ENCODE measurements at places on chromosomes 6 and 20.

DNA sequence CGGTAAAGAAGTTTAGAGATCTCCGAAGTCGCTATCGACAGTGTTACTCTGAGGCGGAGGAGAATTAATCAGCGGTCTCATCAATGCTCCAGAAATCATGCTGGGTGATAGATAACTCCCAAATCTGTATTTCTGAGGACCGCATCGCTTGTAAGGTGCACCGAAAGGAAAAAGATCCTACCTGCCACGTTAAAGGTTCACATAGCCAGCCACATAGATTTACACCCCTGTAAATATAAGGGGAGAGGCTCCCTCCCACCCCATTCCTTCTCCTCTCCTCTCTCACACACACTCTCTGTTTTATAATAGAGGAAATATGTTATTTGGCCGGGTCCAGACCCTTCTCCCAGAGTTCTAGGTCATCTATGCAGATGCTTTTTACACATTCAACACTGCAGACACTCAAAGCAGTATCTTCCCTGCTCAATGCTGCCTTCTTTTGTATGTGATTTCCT lies 620 bp upstream of the DEK start:
- H3K4me1 ChIP-seq = peaks cover 12% of the 10 kb centered on the region
- peak overlapping the region; percentile 93 for H3K27ac ChIP-seq
- DNase-seq = no peak

GRCh38 chr6:81668615-81669047 lies 83.8 kb downstream of the TENT5A start:
- H3K27ac ChIP-seq = no peak overlapping the region
- H3K36me3 ChIP-seq = no peaks in the 10 kb centered on the region
- no peaks in the 10 kb centered on the region for H3K4me1 ChIP-seq
- H3K27me3 ChIP-seq = no peaks in the 10 kb centered on the region

DNA sequence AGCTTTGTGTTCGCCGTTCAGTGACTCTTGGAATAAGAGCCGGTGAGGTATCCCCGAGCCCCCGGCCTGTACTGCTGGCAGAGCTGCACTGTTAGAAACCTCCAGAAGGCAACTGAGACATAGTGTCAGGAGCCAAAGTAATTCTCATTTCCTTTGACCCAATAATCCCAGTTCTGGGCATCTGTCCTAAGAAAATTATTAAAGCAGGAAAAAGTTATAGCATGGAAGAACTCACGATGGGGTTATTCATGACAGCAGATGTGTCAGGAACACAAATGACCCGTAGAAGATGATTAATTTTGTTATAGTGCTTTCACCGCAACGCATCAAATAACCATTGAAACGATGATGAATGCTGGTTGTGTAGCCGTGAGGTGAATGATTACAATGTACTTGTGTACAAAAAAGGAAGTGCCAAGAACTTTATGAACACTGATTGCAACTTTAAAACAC lies 20.3 kb downstream of the CYP21A2 start:
- no peaks in the 10 kb centered on the region for H3K4me1 ChIP-seq
- H3K4me3 ChIP-seq = peak overlapping the region; percentile 7
- DNase-seq = no peak
- H3K27me3 ChIP-seq = no peaks in the 10 kb centered on the region
- peak overlapping the region; percentile 57 for H3K27ac ChIP-seq

DNA sequence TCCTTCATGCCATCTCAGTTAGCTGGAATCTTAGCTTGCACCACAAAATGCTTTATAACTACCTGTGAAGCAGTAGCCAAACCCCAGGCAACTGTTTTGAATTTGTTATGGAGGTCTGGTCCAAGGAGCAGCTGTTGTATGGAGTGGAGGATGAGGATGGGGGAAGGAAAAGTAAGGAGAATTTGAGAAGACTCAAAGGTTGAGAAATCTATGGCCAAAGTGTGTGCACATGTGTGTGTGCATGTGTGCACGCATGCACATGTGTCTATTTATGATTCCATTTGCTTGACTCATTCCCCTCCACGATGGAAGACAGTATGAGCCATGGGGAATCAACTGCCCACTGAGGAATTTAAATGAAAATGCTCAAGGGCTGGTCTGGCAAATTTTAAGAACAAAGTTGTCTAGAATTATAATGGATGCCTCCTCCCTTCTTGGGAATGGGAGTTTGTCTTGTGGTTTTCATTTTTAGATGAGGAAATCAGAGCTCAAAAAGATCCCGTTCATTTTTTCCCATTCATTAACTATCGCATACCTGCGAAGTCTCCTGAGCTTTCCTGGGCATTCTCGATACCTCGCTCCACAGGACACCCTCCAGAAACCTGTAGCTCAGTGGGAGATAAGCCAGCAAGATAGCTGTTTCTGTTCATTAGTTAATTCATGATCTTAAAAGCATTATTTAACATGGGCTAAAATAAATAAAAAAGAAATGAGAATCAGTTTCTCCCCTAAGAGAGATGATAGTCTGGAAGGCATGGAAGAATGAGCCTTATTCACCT lies 152.3 kb upstream of the NEDD9 start:
- peaks cover 9% of the 10 kb centered on the region for H3K4me1 ChIP-seq
- no peaks in the 10 kb centered on the region for H3K36me3 ChIP-seq
- DNase-seq = no peak
- peak overlapping the region; percentile 45 for H3K27ac ChIP-seq
- no peaks in the 10 kb centered on the region for H3K27me3 ChIP-seq
- H3K4me3 ChIP-seq = no peak overlapping the region

DNA sequence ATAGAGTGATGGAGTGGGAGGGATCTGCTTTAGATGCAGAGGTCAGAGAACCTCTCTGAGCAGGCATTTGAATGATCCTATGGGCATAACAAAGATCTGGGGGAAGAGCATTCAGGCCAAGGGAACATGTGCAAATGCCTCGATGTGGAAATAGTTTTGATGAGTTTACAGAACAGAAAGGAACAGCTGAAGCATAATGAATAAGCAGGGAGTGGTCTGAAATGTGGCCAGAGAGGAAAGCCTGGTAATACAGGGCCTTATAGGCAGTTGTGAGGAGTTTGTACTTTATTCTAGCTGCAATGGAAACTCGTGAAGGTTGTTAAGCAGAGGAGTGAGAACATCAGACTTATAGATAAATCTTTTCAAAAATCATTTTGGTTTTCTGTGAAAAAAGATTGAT lies 33.0 kb upstream of the ME1 start:
- H3K36me3 ChIP-seq = no peaks in the 10 kb centered on the region
- no peak overlapping the region for H3K27ac ChIP-seq
- no peak for DNase-seq
- no peaks in the 10 kb centered on the region for H3K27me3 ChIP-seq
- H3K4me1 ChIP-seq = no peaks in the 10 kb centered on the region
- H3K4me3 ChIP-seq = no peak overlapping the region

DNA sequence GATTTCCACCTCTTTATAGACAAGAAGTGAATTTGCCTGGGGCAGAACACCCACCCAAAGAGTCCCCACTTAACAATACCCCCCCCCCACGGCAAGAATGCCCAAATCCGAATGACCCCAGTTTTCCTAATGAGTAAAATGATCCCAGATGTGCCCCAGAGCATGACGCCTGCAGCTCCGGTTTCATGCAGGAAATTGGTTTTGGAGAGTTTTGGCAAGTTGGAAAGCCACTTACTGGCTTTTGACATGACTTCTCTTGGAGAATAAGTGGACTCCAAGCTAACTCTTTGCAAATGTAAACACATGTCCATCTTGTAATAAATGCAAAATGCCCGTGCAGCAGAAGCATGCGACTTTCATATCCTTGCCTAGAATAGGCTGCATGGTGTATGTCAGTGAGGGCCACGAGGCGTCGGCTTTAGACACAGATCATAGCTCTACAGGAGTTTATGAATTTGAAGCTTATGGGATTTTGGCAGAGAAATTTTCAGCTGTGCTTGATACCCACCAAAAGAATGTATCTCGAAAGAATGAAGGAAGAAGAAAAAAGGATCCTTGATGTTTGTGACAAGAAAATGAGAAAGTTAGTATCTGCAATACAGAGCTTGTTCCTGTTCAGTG lies 24.2 kb downstream of the EDN3 start:
- no peaks in the 10 kb centered on the region for H3K36me3 ChIP-seq
- no peaks in the 10 kb centered on the region for H3K27me3 ChIP-seq
- no peak overlapping the region for H3K27ac ChIP-seq
- H3K4me3 ChIP-seq = no peak overlapping the region
- no peaks in the 10 kb centered on the region for H3K4me1 ChIP-seq

- H3K27ac ChIP-seq = no peak overlapping the region
- no peak for DNase-seq
- H3K4me1 ChIP-seq = peaks cover 18% of the 10 kb centered on the region
- H3K4me3 ChIP-seq = no peak overlapping the region
These were observed 4.3 kb downstream of the ZBTB46 start for GRCh38 chr20:63826753-63827152.

GRCh38 chr20:3653921-3654320 lies 9.3 kb downstream of the GFRA4 start:
- no peak overlapping the region for H3K4me3 ChIP-seq

- DNase-seq = no peak
- no peaks in the 10 kb centered on the region for H3K27me3 ChIP-seq
- no peak overlapping the region for H3K27ac ChIP-seq
These were observed 231.6 kb downstream of the HTR1B start for GRCh38 chr6:77231438-77232305.

DNA sequence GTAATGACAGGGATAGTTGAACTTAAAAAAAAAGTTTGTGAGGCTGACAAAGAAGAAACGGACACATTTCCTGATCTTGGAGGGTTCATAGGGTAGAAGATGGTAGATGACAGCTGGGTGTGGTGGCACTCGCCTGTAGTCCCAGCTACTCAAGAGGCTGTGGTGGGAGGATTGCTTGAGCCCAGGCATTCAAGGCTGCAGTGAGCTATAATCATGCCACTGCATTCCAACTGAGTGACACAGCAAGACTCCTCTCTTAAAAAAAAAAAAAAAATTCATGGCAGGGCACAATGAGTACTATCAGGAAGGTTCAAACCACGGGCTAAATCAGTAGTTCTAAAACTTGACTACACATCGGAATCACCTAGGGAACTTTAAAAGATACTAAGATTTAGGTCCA lies 2.0 kb upstream of the MICA start:
- no peak for DNase-seq
- peak overlapping the region; percentile 95 for H3K4me3 ChIP-seq
- H3K27me3 ChIP-seq = no peaks in the 10 kb centered on the region
- no peaks in the 10 kb centered on the region for H3K36me3 ChIP-seq
- H3K27ac ChIP-seq = peak overlapping the region; percentile 99
- peaks cover 41% of the 10 kb centered on the region for H3K4me1 ChIP-seq

- no peak overlapping the region for H3K27ac ChIP-seq
- DNase-seq = no peak
- H3K27me3 ChIP-seq = no peaks in the 10 kb centered on the region
- H3K4me1 ChIP-seq = peaks cover 6% of the 10 kb centered on the region
These were observed 22.8 kb upstream of the FAM83C start for GRCh38 chr20:35314816-35315631.

DNA sequence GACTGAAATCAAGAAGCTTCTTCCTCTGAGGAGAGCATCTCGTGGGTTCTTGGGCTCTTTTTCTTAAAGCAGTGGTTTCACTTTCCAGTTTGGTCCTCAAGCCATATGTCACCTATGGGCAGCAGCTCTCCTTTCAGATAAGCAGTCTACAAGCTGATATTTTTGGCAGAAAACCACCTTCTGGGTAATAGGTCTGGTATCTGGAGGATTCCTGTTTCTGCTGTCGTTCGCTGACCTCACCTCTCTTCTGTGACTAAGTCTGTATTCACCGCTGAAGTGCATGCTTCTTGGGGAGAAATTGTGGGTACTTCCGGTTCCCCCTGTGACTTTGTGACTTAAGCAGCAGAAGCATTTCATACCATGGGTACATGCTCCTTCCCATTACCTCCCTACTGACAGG lies 193.6 kb downstream of the EDN1 start:
- H3K27me3 ChIP-seq = no peaks in the 10 kb centered on the region
- H3K27ac ChIP-seq = no peak overlapping the region
- H3K4me3 ChIP-seq = peak overlapping the region; percentile 51
- H3K4me1 ChIP-seq = peaks cover 18% of the 10 kb centered on the region
- no peak for DNase-seq

DNA sequence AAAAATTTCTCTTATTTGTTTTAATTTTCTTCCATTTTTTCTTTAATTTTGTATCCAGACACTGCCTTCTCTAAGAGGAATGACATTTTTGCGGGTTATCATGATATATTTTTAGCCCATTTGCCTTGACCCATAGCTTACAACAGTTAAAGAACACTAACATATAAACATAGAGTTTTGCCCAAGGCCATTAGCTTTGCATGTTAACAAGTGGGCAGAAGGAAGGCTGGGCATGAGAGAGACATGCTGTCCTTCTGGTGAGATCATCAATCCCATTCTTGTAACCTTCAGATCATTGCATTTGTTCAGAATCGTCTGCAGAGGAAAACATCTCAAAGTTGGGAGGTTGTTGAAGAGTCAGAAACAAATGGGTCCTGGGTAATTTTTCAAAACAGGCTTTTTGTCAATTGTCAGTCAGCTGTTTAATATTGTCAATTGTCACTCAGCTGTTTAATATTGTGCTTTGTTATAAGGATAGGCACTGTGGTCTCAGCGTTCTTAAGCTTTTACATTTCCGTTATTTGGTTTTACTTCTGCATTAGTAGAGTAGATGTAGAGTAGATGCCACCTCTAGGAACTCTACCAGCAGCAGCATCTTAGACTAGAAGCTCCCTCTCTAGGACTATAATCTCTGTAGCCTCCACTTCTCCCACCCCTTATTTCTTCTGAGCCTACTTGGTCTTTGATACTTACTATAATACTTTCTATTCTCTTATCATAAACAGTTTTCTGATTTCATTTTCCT lies 243.1 kb downstream of the ESR1 start:
- DNase-seq = no peak
- no peaks in the 10 kb centered on the region for H3K36me3 ChIP-seq
- H3K4me1 ChIP-seq = no peaks in the 10 kb centered on the region

DNA sequence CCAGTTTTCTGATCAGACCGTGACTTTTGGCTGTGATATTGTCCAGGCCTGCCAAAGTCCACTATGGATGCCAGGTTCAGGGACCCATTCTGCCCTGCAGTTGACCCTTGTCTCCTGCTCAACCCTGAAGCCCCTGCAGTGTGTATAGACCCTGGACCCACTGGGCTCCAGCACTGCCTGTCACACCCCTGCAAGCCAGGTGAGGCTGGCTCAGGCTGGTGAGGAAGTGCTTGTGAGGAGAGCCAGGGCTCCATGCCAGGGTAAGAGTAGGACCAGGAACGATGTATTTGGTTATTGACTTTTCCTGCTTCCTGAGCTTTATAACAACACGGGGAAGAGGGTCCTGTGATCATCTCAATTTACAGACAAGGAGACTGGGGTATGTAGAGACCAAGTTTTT lies 19.1 kb upstream of the CD93 start:
- DNase-seq = no peak
- H3K27ac ChIP-seq = no peak overlapping the region
- no peaks in the 10 kb centered on the region for H3K36me3 ChIP-seq
- H3K4me1 ChIP-seq = peaks cover 10% of the 10 kb centered on the region
- H3K4me3 ChIP-seq = no peak overlapping the region

DNA sequence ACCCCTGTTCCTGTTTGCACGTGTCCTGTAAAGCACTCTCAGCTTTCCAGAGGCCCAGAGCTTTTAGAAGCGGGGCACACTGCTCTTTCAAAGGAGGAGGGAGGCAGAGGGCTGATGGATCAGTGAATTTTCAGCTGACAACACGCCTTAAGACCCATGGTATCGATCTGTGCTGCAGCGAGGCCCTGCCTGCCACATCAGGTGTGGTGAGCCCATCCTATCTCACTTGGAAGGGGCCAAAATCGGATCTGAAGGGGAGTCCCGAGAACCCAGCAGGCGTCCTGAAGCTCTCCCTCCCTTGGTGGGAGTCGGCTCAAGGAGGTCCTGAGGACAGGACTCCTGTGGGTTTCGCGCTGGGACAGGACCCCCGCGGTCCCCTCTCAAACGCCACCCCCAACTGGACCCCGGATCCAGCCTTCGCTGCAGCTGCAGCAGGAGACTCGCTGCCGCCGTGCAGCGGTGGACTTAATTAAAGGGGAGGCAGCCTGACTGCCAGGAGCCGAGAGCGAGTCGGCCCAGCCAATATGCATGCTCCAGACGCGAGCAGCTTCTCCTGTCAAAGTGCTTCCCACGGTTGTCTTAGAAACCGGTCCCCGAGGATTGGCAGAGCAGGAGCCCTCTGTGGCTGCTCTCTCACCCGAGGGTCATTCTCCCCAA lies 580.0 kb upstream of the ZNF337 start:
- H3K4me3 ChIP-seq = no peak overlapping the region
- no peaks in the 10 kb centered on the region for H3K27me3 ChIP-seq
